ENCODE measurements at places on chromosomes 5 and 9.

DNA sequence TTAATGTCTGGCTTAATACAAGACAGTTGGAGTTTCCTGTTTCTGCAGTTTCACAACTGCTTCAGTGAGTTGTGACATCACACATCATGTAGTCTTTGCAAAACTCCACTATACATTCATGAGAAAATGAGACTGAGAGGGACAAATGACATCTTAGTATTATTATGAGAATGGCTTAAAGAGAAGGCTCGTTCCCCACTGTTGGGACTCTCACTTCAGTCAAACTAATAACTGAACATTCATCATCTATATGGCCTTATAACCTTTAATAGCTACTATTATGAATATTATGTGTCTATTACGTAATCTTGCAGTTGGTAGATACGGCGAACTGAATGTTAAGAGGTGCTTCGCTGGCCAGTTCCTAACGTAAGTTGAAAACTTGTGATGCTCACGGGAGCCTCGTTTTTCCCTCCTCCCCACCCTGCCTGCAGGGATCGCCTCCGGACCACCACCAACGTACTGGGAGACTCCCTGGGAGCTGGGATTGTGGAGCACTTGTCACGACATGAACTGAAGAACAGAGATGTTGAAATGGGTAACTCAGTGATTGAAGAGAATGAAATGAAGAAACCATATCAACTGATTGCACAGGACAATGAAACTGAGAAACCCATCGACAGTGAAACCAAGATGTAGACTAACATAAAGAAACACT lies 79.4 kb downstream of the SLC1A3 start:
- DNase-seq, result no peak

DNA sequence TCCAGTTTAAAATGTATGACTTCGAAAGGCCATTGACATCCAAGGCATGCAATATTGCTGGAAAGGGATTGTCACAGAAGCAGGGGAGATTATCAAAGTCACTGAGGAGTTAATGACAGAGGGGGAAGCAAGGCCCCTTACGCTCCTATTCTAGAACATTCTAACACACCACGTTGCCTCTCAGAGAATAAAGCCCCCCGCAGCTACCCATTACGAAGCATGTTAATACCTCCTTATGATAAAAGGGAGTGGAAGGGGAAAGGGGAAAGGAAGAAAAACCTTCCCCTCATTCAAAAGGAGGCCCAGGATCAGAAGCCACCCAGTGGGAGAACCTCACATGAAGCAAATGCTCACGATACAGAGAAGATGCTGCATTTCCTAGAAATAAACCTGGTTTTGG lies 213.6 kb downstream of the DAB2IP start:
- DNase-seq, result no peak

DNA sequence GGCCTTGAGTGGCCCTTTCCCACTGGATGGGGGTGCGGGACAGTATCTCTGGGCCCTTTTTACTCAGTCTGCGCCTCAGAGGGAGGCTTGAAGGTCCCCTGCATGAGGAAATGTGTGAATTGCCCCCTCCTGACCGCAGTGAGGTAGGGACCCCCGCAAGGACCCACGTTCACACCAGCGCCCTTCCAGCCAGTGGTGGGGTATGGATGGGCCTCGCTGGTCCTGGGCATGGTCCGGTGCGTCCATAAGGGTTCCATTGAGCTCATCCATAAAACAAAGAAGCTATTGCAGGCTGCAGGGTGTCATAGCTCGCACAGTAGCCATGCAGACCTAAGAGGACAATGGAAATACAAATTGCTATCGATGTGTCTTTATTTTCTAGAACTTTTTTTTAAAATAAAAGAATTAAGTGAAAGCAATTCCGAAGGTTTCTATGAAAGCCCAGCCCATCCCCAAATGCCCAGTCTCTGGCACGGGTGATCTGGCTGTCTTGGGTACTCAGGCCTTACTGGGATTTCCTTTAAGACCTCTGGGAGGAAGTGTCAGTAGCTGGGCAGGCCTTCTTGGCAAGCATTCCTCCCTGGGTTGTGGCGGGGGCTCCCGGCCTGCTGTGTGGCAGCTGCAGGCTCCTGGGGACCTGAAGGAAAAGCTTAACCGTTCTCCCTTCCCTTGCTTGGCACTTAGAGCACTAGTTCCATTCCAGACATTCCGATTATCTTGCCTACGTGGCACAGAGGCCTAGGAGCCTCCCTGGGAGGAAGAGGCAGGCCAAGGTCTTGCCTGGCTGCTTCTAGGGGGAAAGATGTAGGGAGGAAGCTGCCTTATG lies 1.5 kb upstream of the SEMA5A start:
- no peak for DNase-seq

GRCh38 chr9:97980479-97980803 lies 2.7 kb upstream of the ANP32B start:
- DNase-seq, result no peak
